ENCODE measurements at places on chromosomes 6 and 20.

DNA sequence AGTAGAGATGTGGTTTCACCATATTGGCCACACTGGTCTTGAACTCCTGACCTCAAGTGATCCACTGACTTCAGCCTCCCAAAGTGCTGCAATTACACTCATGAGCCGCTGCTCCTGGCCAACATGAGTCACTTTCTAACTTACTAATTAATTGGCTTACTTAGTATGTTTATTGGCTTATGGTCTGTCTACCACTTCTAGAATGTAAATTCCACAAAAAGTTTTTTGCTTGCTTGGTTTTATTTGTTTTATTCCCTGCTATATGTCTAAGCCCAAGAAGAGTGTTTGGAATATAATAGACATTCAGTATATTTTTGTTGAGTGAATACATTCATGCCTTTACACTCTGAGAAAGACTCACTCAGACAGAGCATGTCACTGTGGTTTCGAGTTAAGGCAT lies 86.0 kb downstream of the SAMD3 start:
- DNase-seq = no peak

GRCh38 chr20:34956751-34957472 lies 1.2 kb downstream of the MYH7B start:
- no peak for DNase-seq

DNA sequence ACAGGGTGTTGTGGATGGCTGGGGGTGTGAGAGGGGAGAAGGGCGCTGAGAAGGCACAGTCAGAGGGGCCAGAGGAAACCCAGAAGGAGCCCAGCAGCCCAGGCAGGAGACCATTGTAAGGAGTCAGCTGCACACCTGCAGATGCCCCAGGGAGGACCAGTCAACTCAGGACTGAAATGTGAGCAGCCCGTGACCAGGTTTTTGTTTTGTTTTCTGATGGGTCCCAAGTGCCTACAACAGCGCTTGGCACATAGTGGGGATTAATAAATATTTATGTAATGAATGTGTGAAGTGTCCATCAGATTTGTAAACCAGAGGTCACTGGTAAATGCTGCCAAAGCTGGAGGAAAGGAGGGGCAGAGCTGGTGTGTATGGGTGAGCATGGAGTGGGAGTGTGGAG lies 30.2 kb downstream of the TRAM2 start:
- no peak for DNase-seq

DNA sequence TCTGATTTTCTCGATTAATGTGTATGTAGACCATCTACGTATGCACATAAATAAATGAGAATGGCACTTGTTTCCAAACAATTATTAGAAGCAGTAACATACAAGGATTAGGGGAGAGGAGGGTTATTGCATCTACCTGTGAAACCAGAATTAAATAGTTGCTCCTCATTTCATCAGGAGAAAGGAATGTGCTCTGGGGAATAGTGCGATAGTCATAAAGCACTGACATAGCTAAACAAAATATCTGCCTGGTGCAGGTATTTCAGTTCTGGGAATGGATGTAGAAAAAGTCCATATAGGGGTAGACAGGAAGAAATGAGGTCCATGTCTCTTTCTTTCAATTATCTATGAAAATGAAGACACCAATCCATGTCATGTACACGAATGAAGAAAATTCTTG lies 1.6 kb upstream of the ID4 start:
- peak; percentile 12 for DNase-seq

- peak; percentile 62 for DNase-seq
Measured at GRCh38 chr6:137013738-137014602, 30.8 kb downstream of the IL20RA start.

GRCh38 chr6:109139109-109139508 lies 43.8 kb downstream of the CEP57L1 start:
- peak; percentile 22 for DNase-seq

GRCh38 chr6:27140999-27141528 lies 106.4 kb upstream of the PRSS16 start:
- DNase-seq = no peak

GRCh38 chr20:4045741-4046140 lies 30.4 kb upstream of the RNF24 start:
- DNase-seq = no peak

DNA sequence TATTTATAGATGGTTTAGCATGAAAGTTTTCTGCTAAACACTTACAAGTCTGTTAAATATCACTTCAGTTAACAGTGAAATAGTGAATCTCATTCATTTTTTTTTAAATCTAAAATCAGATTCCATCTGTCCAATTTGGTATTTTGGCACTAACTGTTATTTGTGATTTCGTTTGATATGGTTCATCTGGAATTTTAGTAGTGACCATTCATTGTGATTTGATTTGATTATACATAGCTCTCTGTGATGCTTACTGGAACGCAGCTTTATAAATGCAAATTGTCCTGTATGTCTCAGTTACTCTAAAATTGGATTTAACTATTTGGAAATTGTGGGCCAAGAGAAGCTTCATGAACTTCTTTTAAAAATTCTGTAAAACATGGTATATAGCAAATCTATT lies 571.5 kb downstream of the EYS start:
- no peak for DNase-seq

GRCh38 chr6:134882426-134883038 lies 67.4 kb downstream of the ALDH8A1 start:
- peak; percentile 74 for DNase-seq

DNA sequence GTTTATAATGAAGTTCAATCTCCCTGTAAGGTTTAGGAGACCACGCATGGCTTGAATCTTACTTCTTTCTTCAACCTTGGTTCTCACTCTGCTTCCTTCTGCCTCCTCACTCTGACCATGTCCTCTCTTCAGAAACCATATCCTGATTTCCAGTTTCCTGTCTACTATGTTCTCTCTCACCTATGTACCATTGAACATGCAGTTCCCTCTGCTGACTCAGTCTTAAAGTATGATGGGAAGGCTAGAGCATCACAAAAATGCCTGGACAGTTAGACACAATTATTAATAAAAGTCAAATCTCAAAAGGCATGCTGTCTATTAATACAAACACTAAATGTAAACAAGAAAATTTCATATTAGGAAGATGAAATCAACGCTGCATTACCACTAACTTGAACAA lies 151.6 kb downstream of the PRKN start:
- DNase-seq = no peak

DNA sequence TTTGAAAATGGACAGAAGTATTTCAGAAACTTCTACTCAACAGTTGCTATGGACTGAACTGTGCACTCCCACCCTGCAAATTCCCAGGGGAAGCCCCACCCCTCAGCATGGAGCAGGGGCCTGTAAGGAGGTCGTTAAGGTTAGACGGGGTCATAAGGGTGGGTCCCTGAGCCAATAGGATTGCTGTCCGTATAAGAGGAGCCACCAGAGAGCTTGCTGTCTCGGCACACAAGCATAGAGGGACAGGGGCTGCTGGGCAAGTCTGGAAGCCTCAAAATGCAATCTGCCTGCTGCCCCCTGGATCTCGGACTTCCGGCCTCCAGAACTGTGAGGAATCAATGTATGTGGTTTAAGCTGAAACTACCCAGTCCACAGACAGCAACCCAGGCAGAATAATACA lies 37.4 kb upstream of the AFDN start:
- no peak for DNase-seq

DNA sequence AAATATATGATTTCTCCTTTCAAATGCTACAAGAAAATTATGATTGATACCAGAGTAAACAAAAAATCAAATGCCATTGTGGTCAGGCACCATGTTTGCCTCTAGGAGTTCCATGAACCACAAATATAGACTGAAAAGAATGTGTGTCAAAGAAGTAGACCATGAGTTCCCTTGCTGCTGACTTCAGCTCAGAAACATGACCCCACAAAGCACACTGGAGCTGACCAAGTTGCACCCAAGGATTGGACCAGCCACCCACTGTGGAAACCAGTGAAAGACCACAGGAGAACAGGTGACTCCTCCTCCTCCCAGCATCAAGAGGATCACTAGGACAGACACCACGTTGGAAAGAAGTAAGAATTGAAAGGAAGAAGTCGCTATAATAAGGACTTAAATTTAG lies 90.8 kb upstream of the TENT5A start:
- DNase-seq = no peak

- DNase-seq = peak; percentile 56
Measured at GRCh38 chr6:130843575-130844320, 16.5 kb downstream of the SMLR1 start.

DNA sequence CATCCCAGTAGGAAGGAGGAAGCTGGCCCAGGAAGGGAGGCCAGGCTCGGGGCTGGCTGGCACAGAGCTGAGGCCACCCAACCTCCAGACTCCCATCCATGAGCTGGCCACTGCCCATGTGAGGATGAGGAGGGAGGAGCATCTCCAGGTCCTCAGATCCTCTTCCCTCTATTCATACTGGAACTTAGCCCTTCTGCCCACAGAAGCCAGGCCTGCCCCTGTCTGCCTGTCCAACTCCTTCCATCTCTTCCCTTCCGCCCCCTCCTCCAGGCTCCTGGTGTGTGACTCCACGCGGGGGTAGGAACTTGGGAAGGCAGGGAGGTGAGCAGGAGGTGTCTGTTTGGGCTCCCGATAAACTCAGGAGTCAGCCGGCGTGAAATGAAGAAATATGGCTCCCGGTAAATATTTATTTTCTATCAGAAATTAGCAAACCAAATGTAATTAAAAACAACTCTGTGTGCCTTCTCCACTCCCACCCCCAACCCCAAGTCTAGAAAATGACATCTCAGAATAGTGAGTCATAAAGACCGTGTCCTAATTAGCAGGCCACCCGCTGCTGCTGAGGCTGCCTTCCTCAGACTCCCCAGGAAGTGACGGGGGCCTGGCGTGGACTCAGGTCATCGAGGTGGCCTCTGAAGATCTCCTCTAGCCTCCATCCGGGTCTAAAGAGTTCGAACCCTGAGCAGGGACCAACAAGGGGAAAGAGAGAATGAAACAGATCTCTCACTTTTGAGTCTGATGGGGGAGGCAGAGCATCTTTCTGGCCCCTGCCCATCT lies 81.9 kb downstream of the MDGA1 start:
- DNase-seq = peak; percentile 80

GRCh38 chr6:14365393-14365792 lies 247.8 kb downstream of the CD83 start:
- peak; percentile 60 for DNase-seq

DNA sequence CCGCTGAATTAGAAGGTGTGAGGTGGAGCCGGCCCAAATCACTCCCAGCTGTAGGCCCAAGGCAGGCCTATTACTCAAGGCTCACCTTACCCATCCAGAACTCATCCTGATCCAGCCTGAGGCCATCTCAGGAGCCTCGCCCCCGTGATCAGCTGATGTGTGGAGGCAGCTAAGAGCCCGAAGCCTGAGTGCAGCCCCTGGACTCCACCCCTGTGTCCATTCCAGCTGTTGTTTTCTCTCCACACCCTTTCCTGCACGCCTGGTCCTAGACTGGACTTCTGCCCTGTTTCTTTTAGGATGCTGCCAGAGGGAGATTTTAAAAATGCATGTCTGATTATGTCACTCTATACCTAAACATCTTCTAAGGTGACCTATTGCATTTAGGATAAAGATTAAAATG lies 124.7 kb upstream of the SUPT3H start:
- no peak for DNase-seq

DNA sequence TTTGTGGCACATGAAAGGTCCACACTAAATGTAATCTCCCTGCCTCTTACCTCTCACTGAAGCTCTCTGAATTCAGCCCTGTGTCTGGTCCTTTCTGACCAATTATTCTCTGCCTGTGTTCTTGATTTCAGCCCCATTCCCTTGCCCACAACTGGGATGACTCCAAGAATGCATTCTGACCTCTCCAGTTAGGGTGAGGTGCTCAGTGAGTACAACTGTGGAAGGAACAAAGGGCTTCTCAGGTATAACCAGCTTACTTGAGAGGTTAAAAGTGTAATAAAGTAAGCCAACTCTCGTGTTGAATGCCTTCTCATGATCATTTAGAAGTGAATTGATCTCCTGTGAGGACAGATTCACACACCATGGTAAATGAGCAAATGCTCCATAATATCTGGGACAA lies 88.1 kb downstream of the GCLC start:
- no peak for DNase-seq

GRCh38 chr20:23627501-23627900 lies 10.3 kb downstream of the CST3 start:
- DNase-seq = peak; percentile 76

GRCh38 chr20:49915118-49915379 lies 280 bp downstream of the SPATA2 start:
- DNase-seq = no peak

DNA sequence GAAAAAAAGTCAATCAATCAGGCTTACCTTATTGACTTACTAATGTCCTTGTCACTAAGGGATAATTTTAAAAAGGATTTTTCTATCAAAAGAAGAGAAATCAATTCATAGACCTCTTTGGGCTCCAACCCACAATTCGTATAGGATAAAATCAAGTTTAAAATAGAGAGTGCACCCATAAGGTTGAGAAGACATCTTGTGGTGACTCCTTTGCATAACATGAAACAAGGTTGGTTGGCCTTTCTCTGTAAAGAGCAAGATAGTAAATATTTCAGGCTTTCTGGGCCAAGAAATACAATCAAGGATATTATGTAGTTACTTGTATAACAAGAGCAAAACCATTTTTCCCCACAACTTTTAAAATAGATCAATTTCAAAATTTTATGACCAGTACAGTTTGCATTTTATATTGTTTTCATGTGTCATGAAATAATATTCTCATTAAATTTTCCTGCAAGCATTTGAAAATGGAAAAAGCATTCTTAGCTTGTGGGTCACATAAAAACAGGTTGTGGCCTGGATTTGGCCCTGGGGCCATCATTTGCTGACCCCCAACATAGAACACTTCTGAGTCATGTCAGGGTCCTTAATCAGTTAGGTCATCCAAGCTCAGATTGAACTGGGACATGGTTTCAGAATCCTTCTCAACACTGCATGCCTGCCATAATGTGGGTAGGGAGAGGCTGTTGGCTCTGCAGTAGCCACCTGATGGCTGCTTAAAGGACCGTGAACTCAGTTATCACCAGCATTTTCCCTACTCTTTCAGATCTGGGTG lies 76.7 kb downstream of the MYB start:
- no peak for DNase-seq

- no peak for DNase-seq
Measured at GRCh38 chr6:8905757-8906156, 470.4 kb upstream of the SLC35B3 start.

DNA sequence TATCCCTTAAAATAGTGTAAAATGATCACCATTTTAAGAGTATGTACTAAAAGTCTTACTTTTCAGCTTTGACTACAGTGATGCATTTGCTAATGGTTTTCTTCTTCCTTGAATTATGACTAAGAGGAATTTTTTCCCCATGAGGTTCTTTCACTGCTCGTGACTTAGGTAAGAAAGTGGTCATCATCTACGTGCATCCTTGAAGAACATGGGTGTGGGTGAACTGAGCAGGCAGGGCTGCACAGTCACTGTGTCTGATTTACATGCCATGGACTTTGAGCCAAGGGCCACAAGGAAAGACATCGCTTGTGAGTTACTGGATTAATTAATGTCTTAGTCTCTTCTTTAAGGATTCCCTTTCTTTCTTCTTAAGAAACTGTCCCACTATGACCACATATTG lies 33.3 kb downstream of the NQO2 start:
- no peak for DNase-seq

DNA sequence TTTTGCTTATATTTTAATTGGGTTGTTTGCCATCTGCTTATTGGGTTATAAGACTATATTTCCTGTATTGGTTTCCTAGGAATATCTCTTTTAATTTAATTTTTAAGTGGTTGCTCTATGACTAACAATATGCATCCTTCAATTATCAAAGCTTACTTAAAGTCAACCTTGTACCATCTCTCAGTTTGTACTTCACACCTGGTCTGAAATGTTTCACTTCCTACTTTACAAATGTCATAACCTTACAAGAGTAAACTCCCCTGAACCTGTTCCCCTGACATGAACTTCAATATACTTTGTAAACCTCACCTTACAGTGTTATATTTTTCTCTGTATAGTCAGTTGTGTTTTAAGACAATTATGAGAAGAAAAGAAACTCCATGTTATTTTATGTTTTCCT lies 35.8 kb downstream of the PAX1 start:
- no peak for DNase-seq

- DNase-seq = no peak
Measured at GRCh38 chr20:21109144-21109543, 3.0 kb upstream of the LINC00237 start.
